Mesendoderm (in vitro differentiated cells): ENCODE measurements at places on chromosomes 5 and 9.

- peak; percentile 61 for DNase-seq
Observed at GRCh38 chr5:170434966-170435605, 45.9 kb upstream of the KCNMB1 start.

DNA sequence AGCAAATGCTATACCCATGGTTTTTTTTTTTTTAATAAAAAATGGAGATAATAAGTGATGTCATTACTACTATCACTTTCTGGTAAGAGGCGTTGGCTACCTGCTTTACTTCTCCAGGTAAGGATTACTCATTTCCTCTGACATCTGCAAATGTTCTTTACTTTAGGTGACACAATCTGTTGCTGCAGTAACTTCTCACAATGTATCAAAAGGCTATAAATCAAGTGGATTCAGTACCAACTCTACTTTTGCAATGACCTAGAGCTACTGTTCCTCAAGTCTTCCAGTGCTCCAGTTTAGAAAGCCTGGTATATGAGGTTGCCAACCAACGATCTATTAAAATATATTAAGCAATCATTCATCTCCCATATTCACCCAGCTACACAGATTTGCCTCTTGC, 129.1 kb downstream of the PLK2 start:
- no peak for DNase-seq

GRCh38 chr5:107968406-107968843, 297.7 kb upstream of the EFNA5 start:
- DNase-seq, result no peak

GRCh38 chr9:134374301-134375010, 48.2 kb downstream of the RXRA start:
- DNase-seq, result no peak

DNA sequence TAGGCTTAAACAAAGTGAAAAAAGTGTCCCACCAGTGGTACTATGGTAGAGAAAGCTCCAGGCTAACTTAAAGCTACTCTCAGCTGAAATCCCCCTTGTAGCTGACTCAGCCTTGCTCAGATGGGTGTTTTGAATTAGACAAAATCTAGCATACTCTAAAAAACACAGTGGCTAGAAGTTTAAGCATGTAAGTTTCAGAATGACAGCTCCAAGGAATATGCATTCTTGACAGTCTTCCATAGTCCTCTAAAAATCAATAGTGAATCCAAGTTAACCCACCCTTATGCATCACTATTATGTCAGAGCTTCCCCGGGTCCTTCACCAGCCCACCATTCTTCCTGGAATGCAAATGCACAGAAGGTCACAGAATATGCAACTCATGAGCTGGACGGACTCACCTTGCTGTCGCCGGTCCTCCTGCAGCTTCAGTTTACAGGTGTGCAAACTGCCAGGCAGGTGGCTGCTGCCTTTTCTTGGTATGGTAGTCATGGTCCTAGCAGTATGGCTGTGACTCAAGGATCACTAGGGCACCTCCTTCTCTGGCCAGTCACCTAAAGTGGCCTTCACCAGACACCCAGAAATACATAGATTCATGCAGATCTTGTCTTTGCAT, 668 bp downstream of the RANBP3L start:
- no peak for DNase-seq
